ENCODE measurements at places on chromosomes 5 and 9.

- DNase-seq, result no peak
These were observed 133.4 kb downstream of the SUSD1 start for GRCh38 chr9:112041536-112042243.

DNA sequence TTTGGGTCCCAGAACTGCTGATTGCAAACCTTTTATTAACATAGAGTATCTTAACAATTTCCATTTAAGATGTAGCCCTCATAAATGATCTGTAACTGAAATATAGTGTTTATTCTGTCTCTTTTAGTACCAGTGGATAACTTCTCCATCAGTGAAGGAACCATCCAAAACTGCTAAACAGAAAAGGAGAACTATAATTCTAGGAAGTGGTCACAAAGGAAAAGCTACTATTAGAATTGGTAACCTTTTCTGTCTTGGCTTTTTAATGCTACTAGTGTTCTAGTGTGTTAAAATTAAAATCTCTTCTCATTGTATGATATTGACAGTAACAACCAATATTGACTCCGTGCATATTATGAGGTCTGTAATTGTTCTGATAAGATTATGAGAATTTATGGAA, 12.8 kb downstream of the CEP78 start:
- peak; percentile 55 for DNase-seq

DNA sequence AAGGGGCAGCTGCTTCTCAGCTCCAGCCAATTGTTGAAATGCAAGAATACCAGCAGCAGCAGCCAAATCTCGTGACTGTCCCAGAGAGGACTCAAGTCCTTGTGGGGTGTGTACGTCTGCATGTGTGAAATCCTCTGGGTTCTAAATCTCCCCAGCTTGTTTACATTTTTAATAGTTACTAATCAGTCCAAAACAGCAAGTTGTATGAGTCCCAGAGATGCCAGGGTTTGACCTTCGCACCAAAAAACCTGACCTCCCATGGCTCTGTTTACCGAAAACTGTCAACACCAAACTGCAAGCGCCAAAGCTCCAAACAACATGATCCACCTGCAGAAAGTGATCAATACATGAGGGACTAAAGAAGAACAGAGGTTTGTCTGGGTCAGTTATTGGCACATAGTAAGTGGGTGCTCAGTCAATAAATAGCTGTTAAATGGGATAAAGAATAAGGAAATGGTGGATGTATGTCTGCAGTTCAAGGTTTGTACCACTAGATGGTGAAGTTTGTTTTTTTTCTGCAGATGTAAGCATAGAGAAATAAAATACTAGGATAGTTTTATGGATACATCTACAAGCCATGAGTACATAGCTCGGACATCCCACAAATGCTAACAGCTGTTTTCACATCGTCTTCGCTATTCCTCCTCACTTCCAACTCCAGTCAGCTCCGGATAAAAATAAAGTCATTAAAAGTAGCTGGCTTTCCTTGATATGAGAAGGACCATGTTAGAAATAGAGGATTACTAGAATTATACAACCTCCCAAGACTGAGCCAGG, 85.3 kb upstream of the ADRB2 start:
- no peak for DNase-seq

GRCh38 chr9:134721344-134721743, 79.7 kb downstream of the COL5A1 start:
- no peak for DNase-seq

DNA sequence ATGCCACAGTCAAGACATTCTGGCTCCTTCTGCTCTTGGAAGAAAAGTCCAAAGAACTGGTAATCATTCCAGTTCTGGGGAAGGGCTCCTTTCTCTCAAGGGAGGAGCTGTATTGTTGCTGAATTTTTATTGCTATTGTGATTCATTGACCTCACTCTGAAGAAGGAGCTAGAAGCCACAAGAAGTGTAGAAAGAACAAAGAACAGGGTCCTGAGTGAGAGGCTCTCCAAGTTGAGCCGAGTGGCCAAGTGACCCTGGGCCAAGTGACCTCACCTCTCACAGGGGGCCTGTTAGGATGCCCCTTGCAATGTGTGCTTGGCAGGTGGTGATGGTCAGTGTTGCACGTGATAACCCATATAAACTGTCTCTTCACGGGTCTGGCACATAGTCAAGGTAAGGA, 173.3 kb downstream of the FGF18 start:
- DNase-seq, result no peak

GRCh38 chr9:121725008-121725775, 73.8 kb downstream of the DAB2IP start:
- DNase-seq, result no peak

- DNase-seq, result no peak
These were observed 53.4 kb downstream of the PTCH1 start for GRCh38 chr9:95463148-95464060.

DNA sequence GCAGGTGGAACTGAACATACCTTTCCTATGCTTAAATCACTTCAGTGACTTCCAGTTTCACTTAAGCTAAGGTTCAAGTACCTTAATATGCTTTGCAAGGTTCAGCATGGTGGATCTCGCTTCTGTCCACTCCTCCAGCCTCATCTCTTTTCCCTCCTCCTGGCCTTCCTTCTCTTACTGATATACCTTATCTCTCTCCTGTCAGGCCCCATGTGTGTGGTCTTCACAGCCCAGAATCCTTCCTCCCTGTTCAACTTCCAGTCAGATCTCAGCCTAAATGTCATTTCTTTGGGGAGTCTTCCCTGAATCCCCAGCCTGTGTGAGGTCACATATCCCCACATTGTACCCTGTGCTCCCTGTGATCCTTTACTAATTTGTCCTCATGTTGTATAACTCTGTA, 87.7 kb downstream of the ANGPTL2 start:
- DNase-seq, result no peak

DNA sequence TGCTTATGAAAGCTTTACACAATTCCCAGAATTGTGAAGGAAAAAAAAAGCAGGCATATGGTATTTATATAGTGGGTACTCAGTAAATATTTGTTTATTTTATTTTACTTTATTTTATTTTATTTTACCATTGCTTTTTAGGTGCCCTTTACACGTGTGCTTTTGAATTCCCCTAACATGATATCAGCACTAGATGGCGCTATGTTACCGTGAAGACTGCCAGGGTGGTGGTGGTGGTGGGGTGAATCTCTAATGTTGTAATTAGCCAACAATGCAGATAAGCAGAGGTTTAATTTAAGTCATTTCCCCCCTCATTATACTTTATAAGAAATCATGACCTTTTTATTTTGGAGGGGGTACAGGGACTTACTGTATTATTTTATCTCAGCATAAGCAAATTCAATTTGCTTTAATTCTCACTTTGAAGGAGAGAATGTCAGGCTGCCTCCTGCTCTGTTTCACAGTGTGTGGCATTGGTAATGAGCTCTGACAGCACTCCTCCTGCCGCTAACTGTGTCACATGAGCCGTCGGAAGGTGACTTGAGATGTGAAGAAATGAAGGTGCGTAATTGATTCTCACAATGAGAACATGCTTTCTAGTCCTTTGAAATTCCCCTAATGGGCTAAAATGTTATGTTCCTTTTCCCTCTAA, 165.6 kb downstream of the YTHDC2 start:
- DNase-seq, result peak; percentile 4

DNA sequence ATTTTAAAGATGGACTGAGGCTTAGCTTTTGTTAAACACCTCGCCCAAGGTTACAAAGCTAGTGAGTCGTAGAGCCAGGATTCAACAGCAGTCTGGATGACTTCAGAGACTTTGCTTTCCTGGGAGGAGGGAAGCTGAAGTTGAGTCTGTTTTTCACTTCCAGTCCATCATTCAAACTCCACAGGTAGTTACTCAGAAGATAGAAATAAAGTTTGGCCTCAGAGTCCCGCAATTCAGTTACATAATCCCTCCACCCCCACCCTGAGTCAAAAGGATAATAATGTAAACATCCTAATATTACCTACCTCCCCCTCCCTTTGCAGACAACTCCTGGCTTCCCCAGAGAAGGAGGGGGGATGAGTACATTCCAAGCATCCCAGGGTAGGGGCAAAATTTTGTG, 8.1 kb downstream of the HBEGF start:
- DNase-seq, result no peak

DNA sequence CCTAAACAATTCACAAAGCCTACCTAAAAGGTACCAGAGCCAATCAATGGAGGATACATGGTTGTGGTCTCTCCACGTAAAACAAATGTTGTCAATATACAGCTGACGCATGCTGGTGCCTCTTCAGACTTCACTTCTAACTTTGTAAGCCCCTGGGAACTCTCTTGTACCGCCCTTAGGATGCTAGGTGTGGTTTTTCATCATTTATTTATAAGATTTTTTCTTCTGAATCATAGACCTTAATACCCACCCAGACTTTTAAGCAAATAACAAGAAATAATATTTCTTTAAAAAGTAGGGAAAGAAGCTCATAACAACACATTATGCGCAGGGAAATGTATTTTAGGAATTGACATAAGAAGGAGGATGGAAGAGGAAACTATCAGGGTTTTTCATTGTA, 33.0 kb downstream of the SSBP2 start:
- no peak for DNase-seq

DNA sequence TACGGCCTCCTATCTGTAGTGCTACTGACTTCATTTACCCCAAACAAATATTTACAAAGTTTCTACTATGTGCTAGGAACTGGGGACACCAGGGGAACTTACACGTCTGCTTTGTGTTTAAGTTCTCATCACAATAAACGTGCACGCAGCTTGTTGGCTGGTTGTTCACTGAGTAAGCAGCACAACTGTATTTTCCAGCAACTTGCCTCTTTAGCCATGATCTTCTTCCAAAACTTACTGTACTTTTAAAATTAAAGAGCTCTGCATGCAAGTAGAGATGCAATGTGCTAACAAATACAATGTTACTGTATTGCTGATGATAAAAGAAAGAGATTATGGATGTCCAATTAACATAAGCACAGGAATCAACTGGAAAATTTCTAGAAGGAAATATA, 62.8 kb downstream of the RAPGEF1 start:
- no peak for DNase-seq

DNA sequence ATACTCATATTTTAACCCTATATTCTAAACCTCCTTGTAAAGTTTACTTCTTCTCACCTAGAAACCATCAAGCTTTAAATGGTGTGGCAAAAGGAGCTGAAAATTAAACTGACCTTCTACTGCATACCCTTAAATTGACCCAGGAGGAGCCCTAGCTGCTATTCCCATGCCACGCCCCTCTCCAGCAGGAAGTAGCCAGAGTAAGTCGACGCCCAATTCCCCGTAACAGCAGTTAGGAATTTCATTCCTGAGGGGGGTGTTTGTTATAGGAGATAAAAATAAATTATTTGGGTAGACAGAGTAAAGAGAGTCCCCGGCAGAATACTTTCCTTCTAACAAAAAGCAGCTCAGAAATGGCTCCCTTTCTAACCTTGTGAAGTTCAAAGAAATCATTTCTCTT, 111.8 kb upstream of the FAM174A start:
- no peak for DNase-seq

GRCh38 chr5:98424681-98425450, 348.6 kb upstream of the RGMB start:
- DNase-seq, result no peak

DNA sequence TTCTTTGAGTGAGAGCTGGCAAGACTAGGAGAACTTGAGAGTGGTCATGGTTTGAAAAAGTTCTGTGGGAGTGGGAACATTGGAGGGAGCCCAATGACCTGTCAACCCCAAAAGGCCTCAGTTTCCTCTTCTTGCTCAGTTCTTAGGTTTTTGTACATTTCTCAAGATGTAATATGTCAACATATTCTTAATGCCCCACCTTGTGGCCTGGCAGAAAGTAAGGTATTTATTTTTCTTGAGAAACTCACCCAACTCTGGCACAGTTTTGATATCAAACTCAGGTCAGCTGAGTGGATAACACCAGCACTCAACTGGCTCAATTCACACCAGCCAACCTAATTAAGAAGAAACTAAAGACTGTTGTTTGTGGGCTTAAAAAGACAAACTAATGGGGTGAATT, 123.0 kb upstream of the SLC27A6 start:
- DNase-seq, result no peak

DNA sequence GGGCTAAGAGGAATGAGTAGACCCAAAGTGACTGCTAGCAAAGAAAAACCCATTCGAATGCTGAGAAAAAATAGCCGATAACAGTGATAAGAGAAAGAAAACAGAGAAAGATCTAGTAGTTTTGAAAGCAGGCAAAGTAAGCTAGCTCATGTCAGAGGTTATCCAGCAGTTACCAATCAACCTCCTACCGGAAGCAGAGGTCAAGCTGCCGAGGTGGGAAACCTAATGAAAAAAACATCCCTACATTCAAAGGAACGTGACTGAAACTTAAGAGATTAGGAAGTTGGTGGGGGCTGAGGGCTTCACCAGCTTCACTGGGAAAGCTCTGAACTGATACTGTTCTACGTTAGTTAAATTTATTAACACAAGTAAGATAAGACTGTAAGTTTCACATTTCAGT, 32.6 kb downstream of the SSBP2 start:
- DNase-seq, result no peak

GRCh38 chr9:123997665-123998277, 13.8 kb upstream of the LHX2 start:
- peak; percentile 35 for DNase-seq

DNA sequence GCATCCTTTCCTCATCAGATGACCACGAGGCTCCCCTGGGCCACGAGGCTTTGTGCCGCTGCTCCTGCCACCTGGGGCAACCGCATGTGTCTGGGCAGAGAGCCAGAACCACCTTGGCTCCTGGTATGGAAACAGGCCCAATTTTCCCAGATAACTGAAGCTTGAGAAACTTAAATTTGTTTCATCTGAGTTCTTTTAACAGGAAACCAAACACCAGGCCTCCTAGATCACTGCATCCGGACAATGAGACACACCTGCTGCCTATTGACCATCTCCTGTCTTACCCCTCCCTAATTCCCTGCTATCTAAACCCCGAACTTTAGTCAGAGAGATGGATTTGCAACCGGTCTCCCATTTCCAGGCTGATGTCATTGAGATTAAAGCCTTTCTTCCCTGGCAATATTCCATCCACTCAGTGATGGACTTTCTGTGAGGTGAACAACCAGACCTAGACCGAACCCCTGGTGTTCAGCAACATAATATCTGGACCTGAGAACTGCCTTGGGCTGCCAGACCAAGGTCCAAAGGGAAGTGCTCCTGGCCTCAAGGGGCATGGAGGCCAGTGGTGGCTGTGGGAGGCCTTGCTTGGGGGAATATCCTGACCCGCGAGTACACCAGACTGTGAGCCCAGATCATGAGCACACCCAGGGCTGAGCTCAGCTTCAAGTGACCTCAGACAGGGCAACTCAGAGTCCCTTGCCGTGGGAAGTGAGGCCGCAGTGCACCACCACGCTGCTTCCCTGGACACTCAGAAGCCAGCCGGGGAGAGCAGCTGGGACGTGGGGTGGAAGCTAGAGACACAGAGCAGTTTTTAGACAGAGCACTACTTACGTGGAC, 199.7 kb downstream of the HSPA4 start:
- DNase-seq, result no peak

DNA sequence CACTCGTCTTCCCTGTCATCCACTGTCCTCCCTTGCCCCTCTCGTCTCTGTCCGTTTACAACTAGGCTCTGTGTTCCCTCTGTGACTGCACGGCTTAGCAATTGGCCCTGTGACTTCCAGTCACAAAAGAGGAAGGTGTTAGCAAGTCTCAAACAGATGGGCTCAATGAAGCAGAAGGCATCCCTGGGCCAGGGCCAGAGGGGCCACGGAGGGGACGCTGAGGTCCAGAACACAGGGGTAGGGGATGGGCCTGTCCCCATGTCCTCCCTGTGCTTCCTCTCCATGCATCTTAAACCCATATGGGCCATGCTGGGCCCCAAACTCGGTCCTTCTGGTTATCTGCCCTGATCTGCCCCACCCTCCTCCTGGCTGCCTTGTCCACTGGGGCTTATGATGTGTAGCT, at the start of gene CD72:
CD72 (minus strand) TSS at position 89 of the 403 bp plus-strand sequence. CDS start 110 bp downstream, outside the sequence.
- DNase-seq, result no peak

GRCh38 chr9:127574072-127574993, 37.7 kb upstream of the STXBP1 start:
- no peak for DNase-seq

Measured in bone marrow (tissue), 2 donors.